Right hindlimb (tissue), 1 donor: ENCODE measurements at places on chromosomes 6 and 20.

- DNase-seq: peak; percentile 80
Measured at GRCh38 chr20:19758501-19759331, 658 bp downstream of the RIN2 start.

DNA sequence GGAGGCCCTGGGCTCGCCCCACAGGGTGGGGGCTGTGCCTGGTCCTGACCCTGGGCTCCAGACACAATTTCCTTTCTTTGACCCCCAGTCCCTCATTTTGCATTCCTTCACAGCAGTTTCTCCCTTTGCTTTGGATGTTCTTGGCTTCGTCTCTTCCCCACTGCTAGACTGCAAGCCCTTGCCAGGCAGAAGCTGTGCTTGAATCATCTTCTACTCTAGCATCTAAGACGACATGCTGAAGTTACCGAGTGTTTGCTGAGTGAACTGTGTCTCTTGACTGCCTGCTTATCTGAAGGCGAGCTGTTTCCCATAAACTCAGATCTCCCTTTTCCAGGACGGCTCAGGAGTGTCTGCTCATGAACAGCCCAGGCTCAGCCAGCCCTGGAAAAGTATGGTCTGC is 14.3 kb upstream of the SYNDIG1 start:
- DNase-seq: no peak

DNA sequence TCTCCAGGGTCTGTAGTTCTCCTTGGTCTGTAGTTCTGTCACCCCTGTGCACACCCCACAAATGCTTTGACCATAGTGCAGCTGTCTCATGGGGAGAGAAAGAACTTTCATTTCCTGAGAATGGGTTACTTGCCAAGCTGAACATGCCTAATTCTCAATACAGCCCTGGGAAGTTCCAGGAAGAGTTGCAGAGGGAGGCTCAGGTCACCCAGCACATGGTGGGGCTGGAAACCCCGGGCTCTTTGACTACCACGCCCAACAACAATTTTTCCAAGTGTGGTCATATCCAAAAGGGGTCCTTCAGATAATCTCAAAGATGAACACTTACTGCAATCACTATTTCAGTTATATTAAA is 2.2 kb upstream of the PTPRA start:
- DNase-seq: peak; percentile 68

DNA sequence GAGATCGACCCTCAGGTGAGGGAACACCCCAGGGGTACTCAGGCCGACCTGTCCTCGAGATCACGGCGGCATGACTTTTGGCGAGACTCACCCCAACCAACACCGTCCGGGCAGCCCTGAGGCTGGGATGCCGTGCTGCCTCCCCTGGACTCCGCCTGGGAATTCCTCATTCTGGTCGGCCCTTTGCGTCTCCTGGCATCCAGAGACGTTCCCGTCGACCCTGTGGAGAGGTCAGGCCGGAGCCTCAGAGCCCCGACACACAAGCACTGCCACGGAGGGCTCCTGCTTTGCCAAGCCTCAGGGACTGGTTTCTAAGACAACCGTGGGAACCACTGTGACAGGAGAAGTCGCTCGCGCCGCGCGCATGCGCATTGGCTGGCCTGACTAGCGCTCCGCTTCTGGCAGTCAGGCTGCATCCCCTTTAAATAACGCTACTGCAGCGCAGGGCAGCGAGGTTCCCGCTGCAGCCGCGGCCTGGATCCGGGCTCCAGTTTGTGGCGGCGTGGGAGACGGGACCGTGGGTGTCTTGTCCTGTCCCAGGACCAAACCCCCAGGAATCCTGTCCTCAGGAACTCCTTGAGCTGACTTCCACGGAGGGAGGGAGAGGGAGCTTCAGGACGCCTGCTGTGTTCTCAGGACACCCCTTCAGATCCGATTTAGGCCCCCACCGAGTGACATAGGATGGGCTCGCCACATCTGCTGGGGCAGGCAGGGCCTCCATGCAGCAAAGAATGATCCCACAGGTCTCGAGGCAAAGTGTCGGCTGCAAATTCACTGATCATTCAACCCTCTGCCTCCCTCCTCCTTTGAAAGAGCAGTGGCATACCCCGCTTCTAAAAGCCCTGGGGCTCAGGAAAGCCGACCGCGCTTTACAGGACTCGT is 163.2 kb upstream of the ZNF337 start:
- DNase-seq: no peak

DNA sequence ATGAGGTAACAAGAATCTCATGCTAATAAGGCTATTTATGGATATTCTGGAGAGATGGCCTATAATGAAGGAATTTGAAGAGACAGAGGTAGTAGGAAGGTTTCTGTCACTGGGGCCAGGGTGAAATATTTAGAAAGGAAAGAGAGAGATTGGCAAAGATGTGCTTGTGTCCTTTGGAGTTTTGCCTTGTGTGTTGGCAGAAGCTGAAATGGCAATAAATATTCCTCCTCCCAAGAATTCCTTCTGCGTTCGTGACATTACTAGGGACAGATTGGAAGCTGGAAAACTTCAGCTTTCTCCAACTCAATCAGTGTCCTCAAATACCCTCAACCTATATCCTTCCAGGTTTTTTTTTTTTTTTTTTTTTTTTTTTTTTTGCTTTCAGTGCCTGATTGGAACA is 6.3 kb downstream of the SAMD5 start:
- DNase-seq: no peak

DNA sequence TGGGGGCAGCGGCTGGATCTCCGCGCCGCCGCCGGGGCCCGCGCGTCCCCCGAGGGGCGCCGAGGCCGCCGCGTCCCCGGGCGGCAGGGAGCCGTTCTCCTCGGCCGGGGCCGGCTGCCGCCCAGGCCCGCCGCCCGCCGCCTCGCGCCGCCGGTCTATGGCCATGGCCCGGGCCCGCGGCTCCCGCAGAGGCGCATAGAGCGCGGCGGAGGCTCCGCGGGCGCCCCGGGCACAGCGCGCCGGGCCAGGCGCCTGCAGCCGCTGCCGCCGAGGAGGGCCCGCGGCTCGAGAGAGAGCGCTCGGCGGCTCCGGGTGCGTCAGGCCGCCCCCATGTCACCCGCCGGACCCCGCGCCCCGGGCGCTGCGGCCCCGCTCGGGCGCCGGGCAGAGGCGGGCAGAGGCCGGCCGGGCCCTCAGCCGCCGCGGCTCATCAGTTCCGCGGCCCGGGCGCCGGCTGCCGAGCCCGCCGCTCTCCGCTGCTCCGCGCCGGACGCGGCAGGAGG is 404 bp downstream of the SLC22A23 start:
- DNase-seq: no peak

GRCh38 chr6:15969236-15969778 is 159.6 kb upstream of the MYLIP start:
- DNase-seq: no peak

DNA sequence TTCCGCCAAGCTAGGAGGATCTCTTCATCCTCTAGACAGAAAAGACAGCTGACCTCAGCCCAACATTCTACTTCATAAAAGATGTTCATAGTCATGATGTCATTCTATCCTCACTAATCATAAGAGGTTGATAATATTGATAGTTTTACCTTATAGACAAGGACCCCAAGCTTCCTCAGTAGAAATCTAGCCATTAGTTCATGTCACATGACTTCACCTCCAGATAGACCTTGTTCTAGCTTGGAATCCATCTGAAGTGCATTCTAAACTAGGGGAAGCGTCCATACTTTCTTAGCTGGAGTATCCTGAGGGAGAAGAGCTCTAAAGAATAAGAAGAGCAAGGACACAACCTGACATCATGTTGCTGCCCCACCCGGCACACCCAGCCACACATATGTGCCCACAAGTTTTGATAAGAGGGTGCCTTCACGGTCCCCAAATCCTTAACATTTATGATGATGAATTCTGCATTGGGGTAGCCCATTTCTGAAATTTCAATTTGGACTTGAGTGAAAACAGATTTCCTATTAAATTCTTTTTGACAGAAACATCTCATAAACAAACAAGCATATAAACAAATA is 292.5 kb upstream of the STXBP5 start:
- no peak for DNase-seq

GRCh38 chr6:90336388-90336947 is 39.8 kb upstream of the BACH2 start:
- DNase-seq: no peak

DNA sequence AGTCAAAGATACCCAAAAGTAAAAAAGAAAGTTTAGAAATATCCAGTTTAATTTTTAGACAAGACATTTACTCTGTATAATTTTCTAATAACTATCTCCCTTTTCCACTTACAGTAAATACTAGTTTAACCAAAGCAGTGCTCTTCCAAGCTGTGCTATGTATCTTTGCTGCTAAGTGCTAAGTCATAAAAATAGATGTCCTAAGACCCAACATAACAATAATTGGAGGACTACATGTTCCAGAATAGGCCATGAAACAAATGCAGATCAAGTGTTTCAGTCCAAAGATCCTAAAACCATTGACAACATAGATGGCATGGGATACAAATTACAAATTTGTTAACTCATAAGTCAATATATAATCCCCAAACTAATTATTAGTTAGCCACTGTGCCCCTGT is 111.1 kb downstream of the FAM83B start:
- DNase-seq: no peak

GRCh38 chr6:10550764-10551163 is 29.6 kb downstream of the GCNT2 start:
- no peak for DNase-seq

- no peak for DNase-seq
Measured at GRCh38 chr20:63819224-63819921, 11.7 kb downstream of the ZBTB46 start.

DNA sequence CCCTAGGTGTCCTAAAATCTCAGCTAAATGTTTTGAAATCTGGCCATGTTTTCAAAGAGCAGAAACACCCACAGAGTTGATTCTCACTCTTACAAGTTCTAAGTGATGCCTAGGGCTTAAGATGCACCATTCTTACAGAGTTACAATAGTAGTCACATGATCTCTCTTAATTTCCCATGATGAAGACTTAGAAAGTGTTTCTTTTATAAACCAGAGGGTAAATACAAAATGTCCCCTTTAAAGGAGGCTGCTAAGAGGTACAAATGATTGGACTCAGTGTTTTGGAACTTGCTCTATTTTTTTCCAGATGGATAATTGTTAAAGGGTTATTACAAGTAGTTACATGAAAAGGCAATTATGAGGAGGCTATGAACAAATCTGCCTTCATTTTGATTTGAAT is 244.6 kb downstream of the GRM1 start:
- no peak for DNase-seq

GRCh38 chr6:1406306-1407072 is 17.1 kb downstream of the FOXF2 start:
- no peak for DNase-seq

DNA sequence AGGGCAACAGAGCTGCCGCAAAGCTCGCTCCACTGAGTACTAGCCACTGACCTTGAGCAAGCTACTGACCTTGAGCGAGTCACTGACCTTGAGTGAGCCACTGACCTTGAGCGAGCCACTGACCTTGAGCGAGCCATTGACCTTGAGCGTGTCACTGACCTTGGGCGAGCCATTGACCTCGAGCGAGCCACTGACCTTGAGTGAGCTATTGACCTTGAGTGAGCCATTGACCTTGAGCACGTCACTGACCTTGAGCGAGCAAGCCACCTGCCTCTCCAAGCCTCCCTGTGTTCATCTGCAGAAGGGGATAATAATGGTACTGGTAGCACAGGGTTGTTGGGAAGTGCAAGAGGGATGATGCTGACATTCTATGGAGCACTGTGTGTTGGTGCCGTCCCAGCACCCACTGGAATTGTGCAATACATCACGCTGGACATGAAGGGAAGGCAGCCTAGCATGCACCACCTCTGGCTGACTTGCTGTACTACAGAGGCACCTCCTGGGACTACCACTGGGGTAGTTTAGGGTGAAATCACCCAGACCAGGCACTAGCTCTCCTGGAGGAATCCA is 60.2 kb downstream of the CTCFL start:
- peak; percentile 11 for DNase-seq

GRCh38 chr6:6696867-6697531 is 108.5 kb downstream of the LY86 start:
- DNase-seq: peak; percentile 57

GRCh38 chr6:31586599-31587281 is 663 bp downstream of the LST1 start:
- DNase-seq: no peak

GRCh38 chr6:170271771-170272314 is 19.0 kb downstream of the DLL1 start:
- DNase-seq: no peak

GRCh38 chr20:44203161-44203560 is 7.4 kb downstream of the OSER1 start:
- no peak for DNase-seq

DNA sequence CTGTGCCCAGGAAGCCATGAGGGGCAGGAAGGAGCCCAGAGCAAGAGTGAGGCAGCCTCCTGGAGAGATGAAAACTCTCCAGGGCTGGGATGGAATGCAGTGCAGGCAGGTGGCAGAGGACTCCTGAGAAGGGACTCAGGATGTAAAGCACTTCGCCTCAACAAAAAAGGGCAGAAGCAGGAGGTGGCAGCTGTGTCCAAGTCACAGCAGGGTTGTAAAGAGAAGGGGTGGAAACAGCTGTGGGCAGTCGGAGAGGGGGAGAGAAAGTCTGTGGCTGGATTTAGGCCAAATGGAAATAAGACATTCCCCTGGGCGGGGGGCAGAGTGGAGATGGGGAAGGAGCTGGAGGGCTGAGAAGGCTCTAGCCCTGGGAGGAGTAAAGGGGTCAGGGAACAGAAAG is 34.9 kb downstream of the CYP21A2 start:
- peak; percentile 57 for DNase-seq

- no peak for DNase-seq
Measured at GRCh38 chr6:30763618-30764489, 19.5 kb upstream of the IER3 start.

GRCh38 chr6:112951829-112952228 is 604.7 kb downstream of the RFPL4B start:
- DNase-seq: no peak

GRCh38 chr6:37696841-37697662 is 631 bp downstream of the MDGA1 start:
- DNase-seq: peak; percentile 48

GRCh38 chr6:30319146-30319835 is 7.4 kb upstream of the TRIM39 start:
- DNase-seq: no peak

DNA sequence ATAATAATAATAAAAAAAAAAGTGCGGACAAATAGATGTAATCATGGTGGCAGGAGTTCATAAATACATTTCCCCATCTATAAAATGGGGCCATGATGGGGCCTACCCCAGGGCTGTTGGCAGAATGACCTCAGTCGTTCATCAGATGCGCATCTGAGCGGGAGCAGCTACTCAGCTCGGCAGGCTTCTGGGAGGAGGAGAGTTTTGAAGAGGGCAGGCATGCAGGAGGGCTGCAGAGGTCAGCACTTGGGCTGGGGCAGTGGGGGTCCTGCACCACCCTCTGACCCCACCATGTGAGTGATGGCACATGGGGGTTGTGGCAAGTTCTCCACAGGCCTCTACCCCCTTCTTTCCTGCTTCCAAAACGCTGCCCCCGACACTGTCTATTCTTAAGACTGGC is 373.5 kb downstream of the ZFAND3 start:
- no peak for DNase-seq

GRCh38 chr6:105594821-105595220 is 191.9 kb upstream of the PREP start:
- DNase-seq: no peak

GRCh38 chr6:11224252-11224965 is 8.1 kb downstream of the NEDD9 start:
- DNase-seq: no peak
